ENCODE measurements at places on chromosomes 16 and 17.

DNA sequence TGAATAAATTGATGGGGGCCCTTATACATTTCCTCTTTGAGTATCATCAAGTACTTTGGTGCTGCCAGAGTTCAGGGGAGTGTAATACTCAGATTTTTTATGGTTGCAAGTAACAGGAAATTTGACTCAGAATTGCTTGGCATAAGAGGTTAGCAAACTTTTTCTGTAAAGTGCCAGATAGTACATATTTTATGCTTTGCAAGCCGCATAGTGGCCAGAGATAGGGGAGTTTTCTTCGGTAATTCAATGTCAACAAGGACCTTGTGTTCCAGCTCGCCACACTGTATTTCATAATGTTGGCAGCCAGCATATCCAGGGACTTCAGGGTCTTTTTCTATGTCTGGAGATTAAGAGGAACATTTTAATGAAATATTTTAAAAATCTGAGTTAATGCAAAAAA is 51.0 kb upstream of the MARCHF10 start:
- DNase-seq: no peak

DNA sequence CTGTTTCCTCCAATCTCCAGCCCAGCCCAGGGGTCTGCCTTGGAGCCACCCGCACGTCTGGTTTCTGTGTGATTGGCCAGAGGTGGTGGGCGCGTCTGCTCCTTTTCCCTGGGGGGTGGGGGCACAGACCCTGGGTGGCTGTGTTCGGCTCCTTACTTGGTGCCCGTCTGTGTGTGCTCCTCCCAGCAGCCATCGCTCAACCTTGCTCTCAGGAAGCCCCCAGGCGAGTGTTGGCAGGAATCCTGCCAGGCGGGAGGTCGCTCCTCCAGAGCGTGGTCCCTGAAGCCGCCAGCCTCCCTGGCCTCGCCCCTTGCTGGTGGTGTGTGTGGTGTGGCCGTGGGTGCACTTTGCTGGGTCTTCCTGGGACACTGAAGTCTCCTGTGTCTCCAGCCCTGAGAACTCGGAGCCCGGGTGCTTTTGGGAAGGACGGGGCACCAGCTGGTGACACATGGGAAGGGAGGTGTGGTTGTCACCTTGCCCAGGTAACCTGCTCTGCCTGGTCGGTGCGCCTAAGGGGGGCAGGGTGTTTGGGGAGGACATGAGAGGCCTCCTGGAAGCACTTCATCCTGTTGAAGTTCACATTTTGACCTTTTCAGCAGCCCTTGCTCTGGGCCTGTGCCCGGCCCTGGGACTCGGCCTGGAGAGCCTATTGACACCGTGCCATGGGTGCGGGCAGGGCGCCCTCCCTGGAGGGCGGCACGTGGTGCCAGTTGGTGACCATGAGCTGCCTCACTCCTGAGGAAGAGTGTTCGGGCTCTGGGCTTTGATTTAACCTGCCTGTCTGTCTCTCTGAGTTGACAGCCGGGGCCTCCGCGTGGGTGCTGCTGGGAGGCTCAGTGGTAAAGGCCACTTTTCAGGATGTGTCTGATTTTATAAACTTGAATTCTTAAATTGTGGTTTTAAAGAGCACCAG is 49.0 kb upstream of the ZNF750 start:
- no peak for DNase-seq

GRCh38 chr17:6555331-6556120 is 829 bp downstream of the PITPNM3 start:
- no peak for DNase-seq

DNA sequence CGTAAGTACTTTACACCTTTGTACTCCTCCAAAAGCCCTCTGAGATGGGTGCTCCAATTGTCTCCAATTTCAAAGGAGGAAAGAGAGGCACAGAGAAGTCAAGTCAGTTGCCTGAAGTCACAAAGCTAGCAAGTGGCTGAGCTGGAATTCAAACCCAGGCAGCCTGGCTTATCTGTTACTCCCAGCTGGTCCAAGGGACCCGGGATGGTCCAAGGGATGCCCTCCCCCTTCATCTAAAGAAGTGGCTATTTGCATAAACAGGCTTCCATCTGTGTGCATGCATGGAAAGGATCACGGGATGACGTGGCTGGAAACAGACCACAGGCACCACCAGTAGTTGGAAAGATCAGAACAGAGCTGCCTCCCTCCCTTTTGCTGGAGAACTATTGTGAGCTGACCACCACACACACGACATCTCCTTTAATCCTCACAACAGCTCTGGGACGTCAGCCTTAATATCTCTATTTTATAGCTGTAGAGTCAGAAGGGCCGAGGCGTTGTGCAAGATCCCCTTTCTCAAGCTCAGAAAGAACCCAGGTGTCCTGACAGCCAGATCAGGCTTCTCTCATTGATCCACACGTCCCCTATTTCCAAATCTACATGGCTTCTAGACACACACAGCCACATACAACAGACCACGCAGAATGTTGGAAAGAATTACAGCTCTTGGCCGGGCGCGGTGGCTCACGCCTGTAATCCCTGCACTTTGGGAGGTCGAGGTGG is 10.9 kb upstream of the COL1A1 start:
- no peak for DNase-seq

- DNase-seq: peak; percentile 40
Observed at GRCh38 chr17:78573955-78574354, 3.2 kb downstream of the DNAH17 start.

DNA sequence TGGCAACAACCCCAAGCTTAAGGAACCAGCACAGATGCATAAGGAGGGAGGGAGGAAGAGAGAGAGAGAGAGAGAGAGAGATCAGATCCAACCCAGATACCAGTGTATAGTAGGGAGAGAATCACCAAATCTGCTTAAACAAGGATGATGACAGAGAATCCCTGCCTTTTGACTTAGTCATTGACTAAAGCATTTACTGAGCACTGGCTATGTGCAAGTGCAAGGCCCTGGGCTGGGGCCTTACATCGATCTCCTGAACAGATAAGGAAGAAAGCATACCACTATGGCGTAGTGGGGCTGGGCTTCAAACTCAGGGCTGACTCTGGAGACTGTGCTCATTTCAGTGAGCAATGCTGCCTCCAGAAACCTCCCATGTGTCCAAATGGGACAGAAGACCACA is 15.8 kb downstream of the TSNAXIP1 start:
- no peak for DNase-seq

- no peak for DNase-seq
Observed at GRCh38 chr17:74070374-74070773, 133.1 kb upstream of the RPL38 start.

GRCh38 chr17:20253323-20253722 is 214.0 kb downstream of the LGALS9B start:
- no peak for DNase-seq

DNA sequence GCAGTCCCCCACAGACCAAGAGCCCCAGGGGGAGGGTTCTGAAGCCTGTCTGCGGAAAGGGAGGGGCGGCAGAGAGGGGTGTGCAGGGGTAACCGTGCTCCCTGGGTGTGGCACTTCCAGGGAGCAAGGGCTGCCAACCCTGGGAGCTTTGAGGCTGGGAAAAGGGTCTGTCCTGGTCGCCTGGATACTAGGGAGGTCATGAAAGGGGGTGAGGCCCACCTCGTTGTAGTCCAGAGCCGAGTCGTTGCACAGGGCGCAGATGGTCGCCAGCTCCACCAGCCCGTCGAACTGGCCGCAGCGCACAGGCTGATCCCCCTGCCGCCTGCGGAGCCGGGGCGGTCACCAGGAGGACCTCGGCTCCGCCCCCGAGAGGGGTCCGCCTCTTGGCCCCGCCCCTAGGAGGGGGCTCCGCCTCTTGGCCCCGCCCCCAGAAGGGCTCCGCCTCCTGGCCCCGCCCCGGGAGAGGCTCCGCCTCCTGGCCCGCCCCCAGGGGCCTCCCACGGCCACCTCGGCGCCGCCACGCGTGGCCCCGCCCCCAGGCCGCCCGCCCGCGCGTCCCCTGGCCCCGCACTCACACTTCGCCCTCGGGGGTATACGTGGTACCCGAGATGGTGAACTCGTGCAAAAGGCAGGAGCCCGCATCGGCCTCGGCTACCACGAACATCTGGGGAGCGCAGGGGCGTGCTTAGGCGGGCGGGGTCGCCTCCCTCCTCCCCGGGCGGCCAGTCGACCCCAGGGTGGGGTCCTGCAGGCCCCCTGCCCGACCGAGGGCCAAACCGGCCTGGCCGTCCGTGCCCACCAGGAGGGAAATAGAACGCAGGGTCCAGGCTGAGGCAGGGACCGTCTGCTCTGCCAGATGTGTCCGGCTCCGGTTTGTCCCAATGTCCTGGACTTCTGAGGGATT is 19.5 kb downstream of the ATP2A3 start:
- DNase-seq: no peak

GRCh38 chr16:69397821-69398521 is 12.2 kb upstream of the TERF2 start:
- DNase-seq: no peak

DNA sequence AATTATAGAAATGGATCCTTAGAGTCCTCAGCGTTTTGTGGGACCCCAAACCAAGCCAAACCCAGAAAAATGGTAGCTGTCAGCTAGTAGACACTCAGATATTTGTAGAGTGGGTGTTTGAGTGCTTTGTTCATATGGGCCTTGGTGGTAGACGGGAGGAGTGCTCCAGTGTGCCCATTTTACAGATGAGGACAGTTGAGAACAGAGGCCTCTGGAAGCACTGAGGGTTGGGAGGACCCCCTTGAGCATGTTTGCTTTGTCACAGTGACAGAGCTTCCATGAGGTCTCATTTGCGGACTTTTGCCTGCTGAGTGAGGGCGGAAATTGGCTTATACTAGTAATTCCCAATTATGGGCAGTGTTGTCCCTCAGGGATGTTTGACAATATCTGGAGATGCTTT is 111.7 kb downstream of the ABCC6 start:
- no peak for DNase-seq

- DNase-seq: no peak
Observed at GRCh38 chr17:14417336-14417735, 116.5 kb downstream of the HS3ST3B1 start.

- no peak for DNase-seq
Observed at GRCh38 chr16:78034530-78034929, 12.2 kb downstream of the CLEC3A start.

GRCh38 chr17:64683796-64684195 is 21.7 kb upstream of the SMURF2 start:
- no peak for DNase-seq

GRCh38 chr17:16046966-16047365 is 47.3 kb downstream of the TTC19 start:
- no peak for DNase-seq

GRCh38 chr16:10178080-10178479 is 4.1 kb downstream of the GRIN2A start:
- no peak for DNase-seq

DNA sequence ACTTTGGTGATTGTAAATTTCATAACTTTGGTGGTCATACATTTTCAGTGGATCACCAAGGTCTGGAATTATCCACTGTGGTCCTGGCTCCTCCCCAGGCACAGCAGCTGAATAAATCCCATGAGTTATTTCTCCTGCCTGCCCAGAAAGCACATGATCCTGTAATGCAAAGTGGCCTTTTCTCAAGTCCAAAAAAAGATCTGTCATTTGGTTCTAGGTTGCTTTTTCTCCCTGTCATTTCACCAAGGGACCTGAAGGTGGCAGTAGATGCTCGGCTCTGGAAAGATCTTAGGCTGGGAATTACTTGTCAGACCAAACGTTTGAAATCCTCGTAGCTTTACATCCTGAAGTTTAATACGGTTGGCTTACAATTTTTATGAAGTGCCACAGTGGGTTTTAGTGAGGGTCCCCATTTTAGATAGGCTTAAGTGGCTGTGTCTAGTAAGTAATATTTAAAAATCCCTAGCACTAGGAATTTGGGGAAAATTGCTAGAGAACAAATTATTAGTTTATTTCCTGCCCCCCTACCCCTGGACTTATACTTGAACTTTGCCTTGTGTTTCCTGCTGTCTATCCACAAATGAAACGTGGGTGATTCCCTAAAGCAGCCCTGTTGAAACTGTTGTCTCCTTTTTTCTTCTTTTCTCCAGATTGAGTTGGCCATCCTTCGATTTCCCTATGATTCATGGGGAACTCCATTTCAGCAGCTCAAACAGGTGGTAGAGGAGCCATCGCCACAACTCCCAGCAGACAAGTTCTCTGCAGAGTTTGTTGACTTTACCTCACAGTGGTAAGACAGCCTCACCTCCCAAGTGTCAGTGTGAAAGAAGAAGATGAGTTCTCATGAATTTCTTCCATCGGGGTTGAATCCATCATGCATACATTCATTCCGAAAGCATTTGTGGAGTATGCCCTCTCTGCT is 111.7 kb downstream of the MAP2K6 start:
- DNase-seq: peak; percentile 86

GRCh38 chr17:45226576-45226975 is 4.9 kb downstream of the FMNL1 start:
- DNase-seq: no peak

GRCh38 chr16:49697631-49698452 is 158.1 kb downstream of the ZNF423 start:
- no peak for DNase-seq

- DNase-seq: no peak
Observed at GRCh38 chr16:31064882-31065461, 9.1 kb downstream of the ZNF668 start.

- DNase-seq: no peak
Observed at GRCh38 chr17:35514564-35514963, 22.9 kb downstream of the SLFN12L start.

GRCh38 chr17:75228305-75228704 is 22.8 kb downstream of the NUP85 start:
- no peak for DNase-seq

- DNase-seq: no peak
Observed at GRCh38 chr17:66789961-66790437, 44.9 kb upstream of the CACNG5 start.

DNA sequence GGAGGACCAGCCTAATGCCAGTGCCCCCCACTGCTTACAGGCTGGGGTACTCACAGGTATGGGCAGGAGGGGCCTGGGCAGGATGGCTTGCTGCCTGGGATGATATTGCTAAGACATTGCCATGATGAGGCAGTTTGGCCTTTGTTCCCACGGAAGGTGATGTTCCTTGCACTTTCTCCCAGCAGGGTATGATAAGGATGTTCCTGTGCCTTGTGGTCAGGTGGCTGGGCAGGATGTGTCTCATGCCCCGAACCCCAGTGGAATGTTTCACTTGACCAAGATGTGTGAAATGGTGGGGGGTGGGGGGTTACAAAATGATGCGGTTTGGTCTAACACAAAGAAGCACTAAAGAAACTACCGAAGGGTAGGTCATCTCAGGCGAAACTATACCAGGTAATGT is 337.8 kb upstream of the ZFHX3 start:
- DNase-seq: no peak

DNA sequence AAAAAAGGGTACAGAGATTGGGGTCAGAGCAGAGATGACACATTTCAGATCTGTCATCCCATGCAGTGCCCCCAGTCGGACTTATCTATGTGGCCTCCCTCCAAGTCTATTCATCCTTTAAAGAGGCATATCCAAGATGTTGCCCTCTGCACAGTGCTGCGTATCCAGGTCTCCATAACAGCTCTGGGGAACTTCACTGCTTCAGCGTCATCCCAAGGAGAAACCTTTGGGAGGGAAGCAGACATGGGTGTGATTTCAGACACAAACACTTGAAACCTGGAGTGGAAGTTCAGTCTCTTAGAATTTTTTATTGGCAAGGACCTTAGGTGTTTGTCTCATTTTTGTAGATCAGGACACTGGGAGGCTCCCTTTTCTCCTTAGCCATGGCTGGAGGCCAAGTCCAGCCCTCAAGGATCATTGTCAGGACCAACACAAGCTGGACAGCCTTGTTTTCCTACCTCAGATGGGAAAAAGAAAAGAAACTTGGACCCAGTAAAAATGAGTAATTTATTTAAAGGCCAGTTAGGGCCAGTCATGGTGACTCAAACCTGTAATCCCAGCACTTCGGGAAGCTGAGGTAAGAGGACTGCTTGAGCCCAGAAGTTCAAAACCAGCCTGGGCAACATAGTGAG is 23.9 kb upstream of the NLK start:
- no peak for DNase-seq
